ENCODE measurements at places on chromosomes 3 and 15. TPM values are rescaled to one million over a fixed set of nuclear protein-coding genes. Genes with fewer than 3 reads are reported as not detected.

The SIAH2 gene
- 22.8 TPM for total RNA-seq

The DENND4A gene
- total RNA-seq, result 87.2 TPM

The SENP8 gene
- 6.1 TPM for total RNA-seq

The PFKFB4 gene
- 22.0 TPM for total RNA-seq

The GOLGA8J gene
- total RNA-seq, result not detected

The POPDC2 gene
- total RNA-seq, result 0.82 TPM
